ENCODE measurements at places on chromosomes 4 and X. TPM values are rescaled to one million over a fixed set of nuclear protein-coding genes. Genes with fewer than 3 reads are reported as not detected.

Gene ZNF827
- total RNA-seq, result 17.5 TPM

GRCh38 chrX:55135171-55135570, 46.4 kb downstream of the PAGE2 start:
- DNase-seq, result peak; percentile 56

GRCh38 chr4:32455231-32455630, 1735.1 kb downstream of the PCDH7 start:
- DNase-seq, result no peak

Gene MAGEA9B
- not detected for total RNA-seq

Gene ARMCX6
- 30.7 TPM for total RNA-seq

DNA sequence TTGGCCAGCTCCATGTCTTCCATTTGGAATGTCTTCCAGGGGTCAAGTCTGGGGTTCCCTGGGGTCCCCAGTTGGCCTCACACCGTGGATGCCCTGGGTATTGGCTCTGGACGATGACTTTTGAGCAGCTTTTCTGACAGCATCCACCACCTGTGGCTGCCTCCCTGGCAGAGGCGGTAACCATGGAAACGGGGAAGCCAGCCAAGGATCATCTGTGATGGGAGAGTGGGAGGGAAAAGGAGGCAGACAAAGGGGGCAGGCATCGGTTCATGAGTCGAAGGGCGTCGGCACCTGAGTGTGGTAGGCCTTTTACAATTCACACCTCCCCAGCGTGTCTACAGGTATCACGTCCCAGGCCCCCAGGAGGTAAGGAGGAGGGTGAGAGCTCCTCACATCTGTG, 152.2 kb downstream of the ASMT start:
- DNase-seq, result no peak

Gene SLC49A3
- total RNA-seq, result not detected

- DNase-seq, result peak; percentile 34
Measured at GRCh38 chr4:83054928-83055327, 19.9 kb downstream of the COPS4 start.

DNA sequence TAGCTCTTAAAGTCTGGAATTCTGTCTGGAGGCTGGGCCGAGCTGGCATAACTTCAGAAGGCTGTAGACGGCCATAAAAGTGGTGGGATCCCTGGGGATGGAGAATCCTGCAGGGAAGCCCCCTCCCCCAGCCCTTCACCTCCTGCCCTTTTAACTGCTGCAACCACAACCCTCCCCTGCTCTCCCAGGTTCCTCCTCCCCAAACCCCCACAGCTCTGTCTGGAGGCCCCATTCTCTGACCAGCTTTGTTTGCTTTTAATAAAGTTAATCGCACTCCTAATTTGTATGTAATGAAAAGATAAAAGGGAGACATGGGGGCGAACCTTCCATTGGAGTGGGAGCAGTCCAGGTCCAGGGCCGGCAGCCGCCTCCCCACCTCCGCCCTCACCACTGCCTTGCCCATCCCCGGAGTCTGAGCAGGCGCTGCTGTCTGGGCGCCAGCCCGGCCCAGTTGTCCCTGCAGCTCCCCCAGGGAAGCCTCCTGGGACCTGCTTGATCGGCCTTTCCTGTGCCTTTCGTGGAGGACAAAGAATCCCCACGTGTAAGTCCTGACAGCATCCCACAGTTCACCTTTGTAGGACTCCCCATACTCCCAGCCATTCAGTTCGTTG, 84.3 kb downstream of the PJA1 start:
- no peak for DNase-seq

GRCh38 chr4:54784161-54784671, 126.5 kb downstream of the KIT start:
- no peak for DNase-seq

Gene IRF2
- total RNA-seq, result 38.3 TPM

GRCh38 chr4:176186067-176186466, 9.3 kb downstream of the SPATA4 start:
- DNase-seq, result no peak

DNA sequence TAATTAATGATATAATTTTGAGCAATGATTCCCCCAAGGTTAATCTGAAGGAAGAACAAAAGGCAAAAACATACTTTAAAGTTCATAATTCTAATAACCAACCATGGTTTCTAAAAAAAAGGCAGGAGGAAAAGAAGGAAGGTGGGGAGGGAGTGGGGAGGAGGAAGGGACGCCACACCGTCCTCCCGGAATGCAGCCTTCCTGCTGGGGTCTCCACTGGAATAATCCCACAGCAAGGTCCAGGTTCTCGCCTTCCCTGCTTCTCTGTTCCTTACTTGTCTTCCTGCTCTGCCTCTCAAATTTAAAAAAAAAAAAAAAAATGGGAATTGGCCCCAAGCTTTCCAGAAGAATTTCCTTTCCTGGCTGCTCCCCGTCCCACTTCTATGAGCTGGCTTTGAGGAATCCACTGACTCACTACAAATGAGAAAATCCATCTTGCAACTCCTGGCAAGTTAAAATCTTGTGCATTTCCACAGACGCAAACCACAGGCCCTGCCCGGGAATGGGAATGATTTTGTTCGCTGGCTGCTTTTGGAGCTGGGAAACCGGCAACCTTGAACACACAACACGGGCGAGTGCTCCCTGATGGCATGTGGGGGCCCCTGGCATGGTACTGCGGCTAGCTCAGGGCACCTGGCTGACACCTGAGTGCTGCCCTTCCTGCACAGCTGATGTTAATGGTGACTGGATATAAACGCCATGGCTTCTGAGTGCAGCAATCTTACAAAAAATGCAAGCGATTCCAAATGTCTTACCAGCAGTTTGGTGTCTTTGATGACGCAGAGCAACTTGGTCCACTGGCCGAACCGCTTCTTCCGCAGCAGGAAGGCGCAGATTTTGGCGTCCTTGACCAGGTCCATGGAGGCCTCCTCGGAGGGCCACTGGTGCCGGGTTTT, 97.0 kb downstream of the AFAP1 start:
- no peak for DNase-seq

DNA sequence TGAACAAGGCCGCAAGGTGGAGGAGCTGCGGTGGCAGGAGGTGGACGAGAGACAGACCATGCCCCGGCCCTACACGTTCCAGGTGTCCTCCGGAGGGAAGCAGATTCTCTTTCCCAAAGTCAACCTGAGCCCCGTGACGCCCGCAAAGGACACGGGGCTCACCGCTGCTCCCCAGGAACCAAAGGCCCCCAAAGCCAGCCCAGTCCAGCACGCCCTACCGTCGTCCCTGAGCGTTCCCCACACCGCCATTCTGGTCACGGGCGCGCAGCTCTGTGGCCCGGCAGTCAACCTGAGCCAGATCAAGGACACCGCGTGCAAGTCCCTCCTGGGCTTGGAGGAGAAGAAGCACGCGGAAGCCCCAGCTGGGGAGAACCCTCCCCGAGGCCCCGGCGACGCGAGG, 72.2 kb downstream of the AASDH start:
- DNase-seq, result no peak

DNA sequence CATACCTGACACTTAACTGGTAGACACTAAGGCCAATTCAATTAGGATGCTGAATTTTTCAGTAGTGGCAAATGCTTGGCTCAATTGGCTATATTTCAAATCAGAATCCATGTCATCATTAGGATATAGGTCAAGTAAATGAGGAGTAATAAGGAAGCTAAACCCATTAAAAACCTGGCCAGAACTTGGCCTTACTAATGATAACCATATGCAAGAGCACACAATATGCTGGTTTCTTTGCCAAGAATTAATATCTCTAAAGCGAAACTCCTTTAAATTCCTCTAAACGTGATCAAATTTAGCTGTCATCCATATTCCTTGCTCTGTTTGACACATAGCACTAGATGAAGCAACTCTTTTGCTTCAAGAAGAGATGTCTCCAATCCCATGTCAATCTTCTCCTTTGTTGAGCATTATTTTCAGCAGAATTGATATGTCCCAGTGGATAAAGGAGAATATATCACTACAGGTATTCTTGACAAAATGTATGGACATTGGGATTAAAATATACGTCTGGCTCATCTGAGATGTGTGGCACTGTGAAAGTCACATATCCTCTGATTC, 206.1 kb upstream of the ANKRD50 start:
- DNase-seq, result no peak

- no peak for DNase-seq
Measured at GRCh38 chrX:80229626-80230025, 190.6 kb upstream of the TENT5D start.

Gene PAK3
- total RNA-seq, result 0.55 TPM

DNA sequence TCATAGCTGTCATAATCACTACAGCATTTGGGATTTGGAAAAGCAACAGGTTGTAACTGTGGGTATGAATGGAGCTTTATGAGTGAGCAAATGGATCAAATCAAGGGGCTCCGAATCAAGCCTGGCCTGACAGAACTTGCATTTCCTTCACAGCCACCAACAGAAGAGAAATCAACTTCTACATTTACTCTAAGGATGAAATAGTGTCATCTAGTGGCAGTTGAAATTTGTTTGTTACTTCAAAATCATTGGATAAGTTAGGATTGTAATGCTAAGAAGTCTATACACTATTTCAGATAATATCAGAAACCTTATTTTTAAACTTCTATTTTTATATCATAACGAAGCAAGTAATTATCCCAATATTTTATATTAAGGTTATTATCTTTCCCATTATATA, 10.7 kb upstream of the WDR17 start:
- no peak for DNase-seq

Gene OTUD6A
- not detected for total RNA-seq

- no peak for DNase-seq
Measured at GRCh38 chrX:110341189-110342035, 17.2 kb upstream of the RTL9 start.

DNA sequence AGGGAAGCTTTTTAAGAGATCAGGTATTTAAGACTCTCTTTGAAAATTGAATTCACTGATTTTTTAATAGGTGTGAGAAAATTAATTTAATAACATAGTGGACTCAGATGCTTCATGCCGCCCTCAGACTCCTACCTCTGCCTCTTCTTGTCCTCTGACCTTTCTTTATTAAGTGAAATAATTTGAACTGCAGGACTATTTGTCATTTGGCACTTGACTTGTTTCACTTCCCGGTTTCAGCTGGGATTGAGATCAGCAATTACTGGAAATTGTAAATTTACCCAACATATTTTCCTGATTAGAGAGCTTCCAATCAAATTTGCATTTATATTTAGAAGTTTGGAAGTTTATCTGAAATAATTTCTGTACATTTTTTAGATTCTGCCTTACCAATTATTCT, 116.8 kb downstream of the CBR4 start:
- no peak for DNase-seq

GRCh38 chr4:63578383-63578782, 830.9 kb downstream of the TECRL start:
- DNase-seq, result no peak

- no peak for DNase-seq
Measured at GRCh38 chr4:103994059-103994458, 274.3 kb upstream of the TACR3 start.

- no peak for DNase-seq
Measured at GRCh38 chr4:39732728-39733127, 34.8 kb downstream of the UBE2K start.

DNA sequence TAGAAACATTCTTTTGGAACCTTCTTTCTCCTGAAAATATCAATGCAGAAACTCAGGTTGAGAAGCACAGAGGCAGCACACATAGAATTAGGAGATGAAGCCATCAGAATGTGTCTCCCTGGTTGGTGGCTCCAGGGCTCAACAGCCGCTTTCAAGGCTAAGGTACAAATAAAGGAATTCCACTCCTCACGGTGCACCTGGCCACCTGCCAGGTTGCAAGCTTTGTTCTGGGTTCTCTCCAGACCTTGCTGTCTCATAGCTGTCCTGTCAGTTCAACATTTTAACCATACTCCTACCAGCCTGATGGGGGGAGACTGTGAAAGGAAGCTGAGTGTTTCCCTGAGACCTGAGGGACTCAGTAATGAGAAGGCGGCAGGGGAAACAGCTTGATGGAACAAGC, 96.3 kb upstream of the HPF1 start:
- DNase-seq, result no peak

- DNase-seq, result peak; percentile 56
Measured at GRCh38 chr4:7947927-7948326, 8.3 kb upstream of the AFAP1 start.

GRCh38 chr4:147025042-147025441, 79.4 kb upstream of the TTC29 start:
- no peak for DNase-seq

DNA sequence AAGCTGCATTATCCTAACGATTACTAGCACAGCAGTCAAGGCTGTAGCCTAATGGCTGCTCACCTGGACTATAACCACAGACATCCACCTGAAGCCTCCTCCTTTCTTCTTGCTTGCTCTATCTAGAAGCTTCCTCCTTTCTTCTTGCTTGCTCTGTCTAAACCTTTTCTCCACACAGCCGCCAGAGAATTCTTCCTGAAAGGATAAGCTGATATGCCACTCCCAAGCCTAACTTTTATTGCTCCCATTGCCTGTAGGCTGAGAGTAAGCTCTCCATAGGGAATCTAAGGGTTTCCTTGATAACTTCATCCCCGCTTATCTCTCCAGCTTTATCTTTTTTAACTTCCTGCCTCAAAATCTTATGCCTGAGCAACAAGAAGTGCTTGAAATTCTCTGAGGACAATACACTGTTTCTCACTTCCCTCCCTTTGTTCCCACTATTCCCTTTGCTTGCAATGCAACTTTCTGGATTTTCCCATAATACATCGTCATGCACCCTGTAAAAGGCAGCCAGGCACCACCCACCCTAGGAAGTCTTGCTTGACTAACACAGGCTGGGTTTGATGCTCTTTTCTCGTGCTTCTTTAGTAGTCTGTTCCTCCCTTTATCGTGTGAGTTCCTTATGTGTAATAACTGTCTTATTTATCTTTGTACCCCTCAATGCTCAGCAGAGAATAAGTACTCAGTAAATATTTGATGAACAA, 1.4 kb upstream of the LRIT3 start:
- no peak for DNase-seq

Gene NHSL2
- total RNA-seq, result 0.41 TPM

DNA sequence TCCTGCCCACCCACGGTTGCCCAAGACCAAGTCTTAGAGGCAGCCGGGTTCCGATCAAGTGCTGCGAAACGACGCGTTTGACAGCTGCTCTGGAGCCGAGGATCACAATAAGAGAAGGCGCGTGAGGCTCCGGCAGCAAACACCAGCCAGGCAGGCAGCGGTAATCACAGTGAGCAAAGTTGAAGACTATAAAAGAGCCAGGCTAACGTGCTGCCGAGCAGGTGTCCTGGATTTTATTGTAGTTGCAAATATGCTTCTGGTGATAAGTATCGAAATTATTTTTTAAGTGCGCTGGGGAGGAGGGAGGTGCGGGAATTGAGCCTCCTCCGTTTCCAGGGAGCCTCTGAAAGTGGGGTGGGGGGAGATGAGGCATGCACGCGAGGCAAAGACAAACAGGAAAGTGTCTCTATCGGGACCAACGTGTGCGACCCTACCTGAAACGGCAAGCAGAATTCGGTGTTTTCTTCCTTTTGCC, 590 bp downstream of the GABRA2 start:
- no peak for DNase-seq

Gene MTNR1A
- not detected for total RNA-seq

GRCh38 chr4:27668001-27668400, 807.4 kb downstream of the STIM2 start:
- DNase-seq, result no peak

- DNase-seq, result no peak
Measured at GRCh38 chr4:47525154-47525819, 40.2 kb downstream of the ATP10D start.

GRCh38 chrX:109974906-109975655, 27.8 kb upstream of the TMEM164 start:
- peak; percentile 7 for DNase-seq

GRCh38 chrX:51825436-51825835, 68.0 kb upstream of the MAGED1 start:
- DNase-seq, result no peak

- DNase-seq, result no peak
Measured at GRCh38 chr4:100280807-100281206, 90.5 kb upstream of the DDIT4L start.

GRCh38 chrX:72079607-72080006, 52.1 kb downstream of the RTL5 start:
- no peak for DNase-seq

Gene VEGFD
- not detected for total RNA-seq
